Epithelial cell of alveolus of lung (primary cell): ENCODE measurements at places on chromosomes 3 and 15. TPM values are rescaled to one million over a fixed set of nuclear protein-coding genes. Genes with fewer than 3 reads are reported as not detected.

MME gene
- total RNA-seq: 96.5 and 111 TPM in 2 replicates

CCR9 gene
- not detected in 2 replicates for total RNA-seq

FBXW12 gene
- not detected in 2 replicates for total RNA-seq

TM6SF1 gene
- 1.9 and 7.5 TPM in 2 replicates for total RNA-seq

CHRM5 gene
- not detected in 2 replicates for total RNA-seq

FETUB gene
- total RNA-seq: not detected in 2 replicates

MUSTN1 gene
- 5.7 TPM in 1 of 2 replicates, not detected in the other for total RNA-seq

CHL1 gene
- total RNA-seq: 0.39 and 19.6 TPM in 2 replicates

CCR3 gene
- not detected in 2 replicates for total RNA-seq

GCNT3 gene
- total RNA-seq: not detected in 2 replicates

CTXN2 gene
- total RNA-seq: not detected in 2 replicates

SLC9A9 gene
- 5.3 and 17.0 TPM in 2 replicates for total RNA-seq

NR1D2 gene
- 8.8 and 17.2 TPM in 2 replicates for total RNA-seq

KBTBD13 gene
- total RNA-seq: 0.13 TPM in 1 of 2 replicates, not detected in the other

CPNE9 gene
- not detected in 2 replicates for total RNA-seq

MAN2C1 gene
- 56.0 and 82.2 TPM in 2 replicates for total RNA-seq

SI gene
- total RNA-seq: not detected in 2 replicates

DUOXA2 gene
- total RNA-seq: under 0.01 TPM in 1 of 2 replicates, not detected in the other

SLC12A8 gene
- total RNA-seq: 12.1 and 14.7 TPM in 2 replicates

RCN2 gene
- total RNA-seq: 60.4 and 66.3 TPM in 2 replicates

GOLGA8S gene
- total RNA-seq: not detected in 2 replicates

OXNAD1 gene
- 9.4 and 9.5 TPM in 2 replicates for total RNA-seq

CPLX3 gene
- 0.48 TPM in 1 of 2 replicates, not detected in the other for total RNA-seq

RYR3 gene
- total RNA-seq: not detected in 2 replicates

HIGD2B gene
- not detected in 2 replicates for total RNA-seq

LMAN1L gene
- not detected in 2 replicates for total RNA-seq

NPAP1 gene
- not detected in 2 replicates for total RNA-seq

TGM4 gene
- not detected in 2 replicates for total RNA-seq

ZNF35 gene
- 7.2 and 13.8 TPM in 2 replicates for total RNA-seq

ZNF710 gene
- total RNA-seq: 4.2 and 15.1 TPM in 2 replicates
